ENCODE measurements at places on chromosomes 4 and X. TPM values are rescaled to one million over a fixed set of nuclear protein-coding genes. Genes with fewer than 3 reads are reported as not detected.

DNA sequence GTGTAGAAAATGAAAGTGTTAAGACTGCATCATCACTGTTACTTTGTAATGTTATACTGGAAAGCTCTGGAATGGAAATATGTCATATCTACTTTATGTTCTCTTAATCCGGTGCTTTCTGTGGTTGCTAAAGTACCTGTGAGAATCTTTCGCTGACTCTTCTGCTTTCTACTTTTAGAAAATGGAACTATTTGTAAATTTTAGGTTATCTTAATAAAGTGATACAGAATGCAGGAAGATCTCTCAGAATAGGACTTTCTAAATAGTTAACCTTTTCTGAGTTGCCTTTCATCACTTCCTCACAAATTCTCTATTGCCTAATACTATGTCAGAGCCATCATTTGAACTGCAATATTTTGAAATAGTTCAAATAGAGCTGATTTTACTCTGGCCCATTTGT is 69.3 kb downstream of the BMP2K start:
- no peak overlapping the region for H3K27ac ChIP-seq
- no peaks in the 10 kb centered on the region for H3K27me3 ChIP-seq
- no peaks in the 10 kb centered on the region for H3K4me1 ChIP-seq
- H3K4me3 ChIP-seq: no peak overlapping the region
- no peaks in the 10 kb centered on the region for H3K36me3 ChIP-seq

DNA sequence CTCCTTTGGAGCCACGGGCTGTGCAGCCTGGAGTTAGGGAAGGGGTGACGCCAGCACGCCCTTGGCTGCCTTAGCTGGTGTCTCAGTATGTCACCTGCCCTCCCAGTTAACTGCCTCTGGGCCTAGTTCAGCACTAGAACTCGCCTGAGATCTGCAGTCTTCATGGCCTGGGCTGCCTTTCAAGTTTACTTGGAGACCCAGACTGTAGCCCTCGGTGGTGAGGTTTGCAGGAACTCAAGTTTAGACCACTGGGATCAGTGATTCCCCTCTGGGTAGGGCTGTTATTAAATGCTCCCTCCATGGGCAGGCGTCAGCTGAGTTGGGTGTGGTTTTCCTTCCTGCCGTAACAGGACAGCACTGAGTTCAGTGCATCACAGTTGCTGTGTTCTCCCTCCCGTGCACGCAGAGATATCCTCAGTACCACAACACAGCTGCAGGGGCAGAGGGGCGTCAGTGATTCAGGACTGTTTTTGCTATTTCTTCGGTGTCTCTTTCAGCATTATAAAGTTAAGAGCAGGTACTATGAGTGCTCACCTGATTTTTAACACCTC is 30.5 kb downstream of the PLAC8 start:
- H3K27ac ChIP-seq: no peak overlapping the region
- DNase-seq: no peak
- H3K4me3 ChIP-seq: no peak overlapping the region
- H3K27me3 ChIP-seq: no peaks in the 10 kb centered on the region
- no peaks in the 10 kb centered on the region for H3K36me3 ChIP-seq

DNA sequence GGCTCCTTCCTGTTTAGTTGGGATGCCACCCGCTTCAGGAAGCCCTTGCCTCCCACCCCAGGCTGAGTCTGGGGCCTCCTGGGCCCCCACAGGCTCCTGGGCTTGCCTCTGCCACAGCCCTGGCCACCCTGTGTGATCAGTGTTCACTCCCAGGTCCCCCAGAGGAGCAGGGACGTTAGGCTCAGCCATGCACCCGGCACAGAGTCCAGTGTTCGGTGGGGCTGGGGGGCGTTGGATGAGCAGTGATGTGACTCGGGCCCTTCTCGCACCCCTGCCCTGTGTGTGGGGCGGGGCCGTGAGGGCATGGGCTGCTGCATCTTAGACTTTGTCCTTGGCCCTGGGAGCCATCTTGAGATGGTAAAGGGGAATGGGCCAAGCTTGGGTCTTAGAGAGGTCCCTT is 29.9 kb upstream of the HTRA3 start:
- H3K4me1 ChIP-seq: no peaks in the 10 kb centered on the region
- H3K4me3 ChIP-seq: no peak overlapping the region
- H3K36me3 ChIP-seq: no peaks in the 10 kb centered on the region
- no peak overlapping the region for H3K27ac ChIP-seq

The MCF2 gene
- total RNA-seq: 0.31 TPM

The CCNB3 gene
- total RNA-seq: 0.64 TPM

DNA sequence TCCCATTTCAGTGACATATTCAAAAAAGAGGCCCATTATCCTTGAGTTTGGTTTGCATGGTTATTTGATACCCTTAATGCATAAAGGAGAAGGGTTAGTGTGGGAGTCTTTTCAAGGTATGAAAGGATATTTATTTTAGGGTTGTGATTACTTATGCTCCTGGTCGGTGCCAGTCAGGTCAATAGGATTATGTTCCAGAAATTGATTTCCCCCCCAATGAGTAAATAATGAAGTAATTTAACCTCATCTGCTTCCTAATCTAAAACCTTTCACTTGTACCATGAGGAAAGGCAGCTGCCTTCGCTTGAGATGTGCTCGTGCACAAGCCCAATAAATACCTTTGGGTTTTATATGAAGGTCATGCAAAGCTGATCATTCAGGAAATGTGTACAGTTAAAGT is 55.0 kb upstream of the NR0B1 start:
- no peaks in the 10 kb centered on the region for H3K27me3 ChIP-seq
- no peak overlapping the region for H3K4me3 ChIP-seq
- DNase-seq: no peak
- no peaks in the 10 kb centered on the region for H3K4me1 ChIP-seq

GRCh38 chr4:47010912-47011446 is 17.6 kb upstream of the GABRA4 start:
- no peak overlapping the region for H3K27ac ChIP-seq
- no peak for DNase-seq
- H3K27me3 ChIP-seq: no peaks in the 10 kb centered on the region
- H3K4me1 ChIP-seq: no peaks in the 10 kb centered on the region
- no peak overlapping the region for H3K4me3 ChIP-seq

The GRIA2 gene
- not detected for total RNA-seq

The RTL5 gene
- 11.0 TPM for total RNA-seq

DNA sequence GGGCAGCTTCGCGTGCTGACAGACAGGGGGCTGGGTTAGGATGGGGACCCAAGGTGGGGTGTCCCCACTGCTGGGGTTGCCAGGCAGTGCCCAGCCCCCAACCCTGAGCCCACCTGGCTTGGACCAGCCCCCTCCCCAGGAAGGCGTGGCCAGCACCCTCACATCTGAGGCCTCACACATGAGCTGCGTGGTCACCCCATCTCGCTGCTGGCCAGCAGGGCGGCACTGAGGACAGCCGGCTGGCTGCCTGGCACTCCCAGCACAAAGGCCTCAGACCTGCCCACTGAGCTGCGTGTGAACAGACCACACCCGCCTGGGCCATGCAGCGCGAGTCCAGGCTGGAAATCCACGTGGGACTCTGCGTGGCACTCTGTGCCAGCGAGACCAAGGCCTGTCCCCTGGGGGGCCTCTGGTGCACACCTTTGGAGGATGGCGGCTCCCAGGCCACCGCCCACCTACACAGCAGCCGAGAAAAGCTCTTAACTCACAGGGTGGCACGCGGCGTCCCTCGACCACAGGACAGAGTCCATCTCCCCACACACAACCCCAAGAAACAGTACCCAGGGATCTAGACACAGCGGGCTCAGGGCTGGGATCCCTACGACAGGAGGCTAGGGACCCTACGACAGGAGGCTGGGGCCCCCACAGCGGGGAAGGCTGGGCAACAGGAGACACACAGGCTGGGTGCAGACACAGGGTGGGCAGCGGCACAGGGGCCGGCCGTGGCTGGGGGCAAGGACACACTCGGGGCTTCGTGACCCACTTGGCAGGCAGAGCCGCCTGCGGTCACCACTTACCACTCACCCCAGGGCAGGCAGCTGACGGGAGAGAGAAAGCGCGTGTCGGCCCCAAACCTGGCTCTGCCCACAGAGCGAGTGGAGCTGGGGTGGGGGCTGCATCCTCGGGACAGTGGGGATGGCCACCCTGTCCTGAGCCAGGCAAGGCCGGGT is 9.8 kb downstream of the DGKQ start:
- no peak for DNase-seq
- H3K4me1 ChIP-seq: no peaks in the 10 kb centered on the region
- no peak overlapping the region for H3K27ac ChIP-seq
- H3K27me3 ChIP-seq: no peaks in the 10 kb centered on the region

The FGF5 gene
- 1.3 TPM for total RNA-seq

- no peaks in the 10 kb centered on the region for H3K36me3 ChIP-seq
- no peak overlapping the region for H3K4me3 ChIP-seq
- no peak for DNase-seq
- H3K27ac ChIP-seq: no peak overlapping the region
- no peaks in the 10 kb centered on the region for H3K4me1 ChIP-seq
Measured at GRCh38 chr4:38279077-38279476, 318.9 kb downstream of the PTTG2 start.

GRCh38 chr4:9987749-9988362 is 33.4 kb downstream of the SLC2A9 start:
- no peak for DNase-seq
- no peaks in the 10 kb centered on the region for H3K36me3 ChIP-seq
- H3K4me1 ChIP-seq: no peaks in the 10 kb centered on the region
- no peak overlapping the region for H3K4me3 ChIP-seq
- H3K27me3 ChIP-seq: no peaks in the 10 kb centered on the region

The AFP gene
- 1.3 TPM for total RNA-seq

GRCh38 chrX:55127692-55128091 is 38.9 kb downstream of the PAGE2 start:
- no peak overlapping the region for H3K4me3 ChIP-seq
- no peaks in the 10 kb centered on the region for H3K4me1 ChIP-seq
- no peaks in the 10 kb centered on the region for H3K36me3 ChIP-seq
- no peak overlapping the region for H3K27ac ChIP-seq
- H3K27me3 ChIP-seq: no peaks in the 10 kb centered on the region

- H3K36me3 ChIP-seq: no peaks in the 10 kb centered on the region
- H3K27ac ChIP-seq: no peak overlapping the region
- H3K27me3 ChIP-seq: no peaks in the 10 kb centered on the region
- H3K4me3 ChIP-seq: no peak overlapping the region
- H3K4me1 ChIP-seq: no peaks in the 10 kb centered on the region
Measured at GRCh38 chrX:108168961-108169740, 77.6 kb downstream of the ATG4A start.

The LGI2 gene
- not detected for total RNA-seq

DNA sequence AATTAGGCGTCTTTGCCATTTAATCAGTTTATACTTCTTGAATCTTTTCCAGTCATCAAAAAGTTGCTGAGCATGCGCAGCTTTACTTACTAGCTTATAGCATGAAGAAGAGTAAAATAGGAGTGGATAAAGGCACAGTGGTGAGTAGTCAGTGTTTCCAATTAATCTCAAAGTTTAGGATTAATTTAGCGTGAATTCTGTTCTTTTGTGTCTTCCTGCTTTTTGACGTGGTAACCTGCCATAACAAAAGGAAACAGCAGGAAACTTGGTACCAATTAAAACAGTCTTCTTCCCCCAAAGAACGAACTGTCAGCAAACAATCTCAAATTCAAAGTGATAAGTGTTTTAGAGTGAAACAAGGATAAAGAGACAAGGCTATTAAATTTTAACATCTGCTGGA is 61.9 kb downstream of the TET2 start:
- H3K4me1 ChIP-seq: no peaks in the 10 kb centered on the region
- DNase-seq: no peak
- H3K27ac ChIP-seq: no peak overlapping the region
- no peak overlapping the region for H3K4me3 ChIP-seq
- no peaks in the 10 kb centered on the region for H3K27me3 ChIP-seq
- no peaks in the 10 kb centered on the region for H3K36me3 ChIP-seq

GRCh38 chr4:48012824-48013223 is 3.7 kb downstream of the CNGA1 start:
- DNase-seq: no peak
- H3K4me1 ChIP-seq: no peaks in the 10 kb centered on the region
- no peak overlapping the region for H3K27ac ChIP-seq
- no peaks in the 10 kb centered on the region for H3K27me3 ChIP-seq
- no peak overlapping the region for H3K4me3 ChIP-seq

The CLGN gene
- total RNA-seq: 5.4 TPM

The C4orf51 gene
- total RNA-seq: not detected

The RAI2 gene
- 0.13 TPM for total RNA-seq

Measured in Panc1 (cell line).